ENCODE measurements at places on chromosomes 12 and 14.

- DNase-seq: peak; percentile 54
Observed at GRCh38 chr12:55743406-55744339, 751 bp downstream of the GDF11 start.

DNA sequence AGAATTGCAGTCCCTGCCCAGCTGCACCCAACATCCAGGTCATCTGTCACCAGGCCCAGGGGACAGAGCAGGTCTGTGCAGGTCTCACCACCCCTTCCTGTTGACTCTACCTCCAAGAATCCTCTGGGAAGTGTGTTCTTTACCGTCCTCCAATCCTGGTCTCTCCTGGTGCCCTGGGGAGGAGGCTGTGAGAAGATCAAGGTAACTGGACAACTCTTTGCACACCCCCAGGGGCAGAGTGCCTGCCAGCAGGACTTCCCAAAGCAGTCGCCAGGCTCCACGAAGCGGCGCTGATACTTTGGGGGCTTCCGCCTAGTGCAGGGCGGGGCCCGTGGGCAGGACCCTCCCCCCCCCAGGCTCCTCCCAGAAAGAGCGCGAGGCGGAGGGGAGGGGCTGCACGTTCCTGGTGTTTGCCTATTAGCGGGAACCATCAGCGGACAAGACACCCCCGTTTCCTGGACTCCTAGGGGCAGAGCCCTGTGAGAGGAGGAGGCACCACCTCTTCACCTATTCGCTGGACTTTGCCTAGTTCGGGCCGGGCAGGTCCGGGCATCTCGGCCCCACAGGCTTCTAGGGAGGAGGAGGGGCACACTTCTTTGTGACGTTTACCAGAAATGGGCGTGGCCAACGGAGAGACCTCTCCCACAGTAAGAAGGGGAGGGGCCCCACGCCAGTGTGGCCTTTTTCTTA is 918.0 kb downstream of the AACS start:
- no peak for DNase-seq

DNA sequence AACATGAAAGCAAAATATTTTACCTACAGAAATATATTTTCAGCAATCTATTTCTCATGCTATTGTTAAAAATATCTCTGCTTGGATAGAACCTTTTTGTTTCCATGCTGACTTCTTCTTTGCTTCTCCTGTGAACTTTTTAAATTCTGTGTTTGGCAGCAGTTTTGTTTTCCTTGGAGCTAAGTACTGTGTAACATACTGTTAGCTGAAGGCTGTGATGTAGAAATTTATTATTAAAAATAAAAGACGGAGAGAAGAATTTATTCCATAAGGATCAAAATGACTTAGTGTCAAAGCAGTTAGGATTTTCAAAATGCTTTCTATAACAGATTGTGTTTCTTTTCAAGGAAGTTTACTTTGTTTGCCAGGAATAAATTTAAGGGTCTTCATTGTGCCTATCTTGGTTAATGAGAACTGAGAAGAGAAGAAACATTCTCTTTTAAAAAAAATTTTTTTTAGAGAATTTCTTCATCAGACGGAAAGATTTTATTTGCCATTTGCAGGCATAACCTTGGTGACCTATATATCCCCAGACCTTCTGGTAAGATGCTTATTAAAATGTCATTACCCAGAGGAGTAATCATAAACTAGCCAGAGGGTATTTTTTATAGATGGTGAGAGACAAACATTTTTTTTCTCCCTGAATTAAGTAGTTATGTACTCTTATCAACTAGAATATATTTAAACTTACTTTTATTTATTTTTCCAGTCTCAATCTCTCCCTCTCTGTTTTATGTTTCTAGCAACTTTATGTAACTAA is 147.1 kb upstream of the SLCO1C1 start:
- DNase-seq: no peak

DNA sequence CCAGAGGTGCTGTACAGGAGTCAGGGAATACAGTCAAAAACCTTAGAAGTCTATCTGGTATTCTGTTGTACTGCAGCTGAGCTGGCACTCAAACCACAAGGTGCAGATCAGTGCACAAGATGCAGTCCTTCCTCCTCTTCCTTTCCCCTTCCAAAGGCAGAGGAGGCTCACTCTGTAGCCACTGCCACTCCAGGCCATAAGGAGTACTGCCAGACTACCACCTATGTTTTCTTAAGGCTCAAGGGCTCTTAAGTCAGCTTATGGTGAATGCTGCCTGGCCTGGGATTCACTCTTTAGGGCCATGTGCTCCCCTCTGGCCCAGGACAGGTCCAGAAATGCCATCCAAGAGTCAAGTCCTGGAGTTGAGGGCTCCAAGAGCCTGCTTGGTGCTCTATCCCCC is 200.3 kb downstream of the CRADD start:
- DNase-seq: no peak

DNA sequence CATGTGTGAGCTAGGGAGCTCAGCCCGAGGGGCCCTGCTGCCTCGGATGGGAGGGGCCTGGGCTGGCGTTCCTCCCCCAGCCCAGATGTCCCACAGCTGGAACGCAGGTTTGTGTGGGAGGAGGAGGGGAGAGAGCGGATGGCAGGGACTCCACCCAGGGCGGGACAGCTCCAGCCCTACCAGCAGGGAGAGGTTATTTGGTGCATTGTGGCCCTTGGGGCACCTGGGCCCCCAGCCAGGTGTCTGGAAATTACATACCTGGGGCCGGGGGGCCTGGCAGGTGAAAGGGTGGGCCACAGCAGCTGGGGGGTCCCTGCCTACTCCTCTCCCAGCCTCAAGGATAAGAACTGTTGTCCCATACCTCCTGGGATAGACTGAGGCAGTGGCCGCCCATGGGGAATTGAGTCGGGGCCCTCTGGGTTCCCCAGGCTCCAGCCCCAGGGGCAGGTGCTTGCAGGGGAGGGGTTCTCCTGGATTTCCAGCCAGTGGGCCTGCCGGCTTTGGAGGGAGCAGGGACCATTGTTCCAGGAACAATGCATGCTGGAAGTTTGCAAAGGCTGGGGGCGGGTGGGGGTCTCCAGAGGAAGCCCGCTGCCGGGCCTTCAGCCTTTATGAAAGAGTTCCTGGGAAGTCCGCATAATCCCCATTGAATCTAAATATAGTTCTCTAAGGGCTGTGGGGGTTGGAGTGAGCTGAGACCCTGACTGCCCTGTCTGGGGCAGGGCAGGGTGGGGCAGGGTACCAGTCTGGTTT is 1.2 kb downstream of the KIF26A start:
- no peak for DNase-seq

- DNase-seq: no peak
Observed at GRCh38 chr12:58026897-58027891, 85.8 kb downstream of the ATP23 start.

DNA sequence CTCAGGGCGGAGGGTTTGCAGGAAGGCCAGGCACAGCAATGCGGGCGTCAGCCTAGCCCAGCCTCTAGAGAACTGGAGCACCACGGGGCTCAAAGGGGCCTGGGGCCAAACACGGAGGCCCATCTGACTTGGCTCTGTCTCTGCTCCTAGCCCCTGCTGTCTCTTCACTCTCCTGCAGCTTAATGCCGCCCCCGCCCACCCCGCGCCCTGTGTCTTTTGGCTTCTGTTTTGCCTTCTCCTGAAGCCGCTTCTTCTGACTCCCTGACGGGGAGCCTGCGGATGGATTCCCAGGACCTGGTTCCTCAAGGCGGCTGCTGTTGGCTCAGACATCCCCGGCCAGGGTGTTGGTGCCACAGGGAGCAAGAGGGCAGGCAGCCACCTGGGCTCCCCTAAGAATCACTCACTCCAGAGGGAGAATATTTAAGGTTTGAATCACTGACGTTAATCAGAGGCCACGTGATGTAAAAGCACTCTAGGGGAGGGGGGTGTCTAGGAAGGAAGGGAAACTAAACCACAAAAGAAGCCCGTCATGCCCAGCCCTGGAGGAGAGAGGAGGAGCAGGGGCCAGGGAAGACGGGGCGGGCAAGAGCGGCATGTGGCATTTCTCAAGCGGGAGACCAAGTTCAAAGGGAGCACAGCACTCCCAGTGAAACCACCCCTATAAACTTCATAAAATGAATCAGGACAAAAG is 36.9 kb upstream of the PRMT8 start:
- DNase-seq: no peak

DNA sequence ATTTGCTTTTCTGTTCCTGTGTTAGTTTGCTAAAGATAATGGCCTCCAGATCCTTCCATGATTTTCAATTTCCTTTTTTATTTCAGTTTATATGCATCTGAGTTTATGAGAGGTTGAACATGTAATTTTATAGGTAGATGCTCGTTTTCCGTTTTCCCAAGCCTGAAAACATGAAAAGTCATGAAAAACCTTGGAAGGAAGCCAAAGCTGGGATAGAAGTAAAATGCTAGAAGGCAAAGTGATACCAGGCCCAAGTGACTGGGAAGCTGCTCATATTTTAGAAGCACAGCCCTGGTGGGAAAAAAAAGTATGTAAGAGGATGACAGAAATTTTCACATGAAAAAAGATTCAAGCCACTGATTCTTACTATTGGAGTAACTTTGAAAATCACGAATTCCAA is 290.8 kb downstream of the PRKD1 start:
- DNase-seq: no peak

GRCh38 chr12:38157933-38158401 is 158.6 kb upstream of the ALG10B start:
- no peak for DNase-seq

DNA sequence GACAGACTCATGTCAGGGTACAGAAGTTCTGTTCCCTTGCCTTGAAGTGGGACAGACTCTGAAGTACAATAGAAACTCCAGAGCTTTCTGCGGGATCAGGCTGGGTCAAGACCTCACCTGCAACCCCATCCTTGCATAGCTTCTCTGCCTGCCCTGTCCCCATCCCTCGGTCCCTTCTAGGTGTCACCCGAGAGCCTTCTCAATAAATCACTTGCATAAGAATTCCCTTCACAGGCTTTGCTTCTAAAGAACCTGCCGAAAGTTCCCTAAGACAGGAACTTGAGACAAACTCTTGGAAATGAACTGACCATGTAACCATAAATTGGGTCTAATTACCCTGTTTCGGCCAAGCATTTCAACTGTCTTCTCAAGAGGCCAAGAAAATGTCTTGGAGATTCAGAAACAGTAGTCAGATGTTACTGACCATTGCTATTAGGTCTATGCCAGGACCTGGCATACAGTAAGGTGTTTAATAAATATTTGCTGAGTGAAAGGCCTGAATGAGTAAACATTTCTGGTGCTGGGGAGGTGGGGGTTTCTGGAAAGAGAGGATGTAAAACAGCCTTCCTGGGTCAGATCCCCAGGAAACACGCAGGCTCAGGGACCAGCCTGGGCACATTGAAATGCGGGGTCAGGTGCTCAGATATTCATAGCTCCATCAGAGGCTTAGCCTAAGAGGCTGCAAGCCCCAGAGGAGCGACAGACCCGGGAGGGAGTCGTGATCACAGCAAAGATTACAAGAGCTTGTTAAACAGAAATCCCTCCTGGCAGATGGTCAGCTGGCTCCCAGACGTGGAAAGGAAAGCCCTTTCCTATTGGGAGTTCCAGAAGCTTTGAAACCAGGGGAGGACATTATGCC is 226.2 kb upstream of the LHX5 start:
- no peak for DNase-seq

GRCh38 chr12:58645946-58646345 is 274.4 kb downstream of the LRIG3 start:
- DNase-seq: no peak

DNA sequence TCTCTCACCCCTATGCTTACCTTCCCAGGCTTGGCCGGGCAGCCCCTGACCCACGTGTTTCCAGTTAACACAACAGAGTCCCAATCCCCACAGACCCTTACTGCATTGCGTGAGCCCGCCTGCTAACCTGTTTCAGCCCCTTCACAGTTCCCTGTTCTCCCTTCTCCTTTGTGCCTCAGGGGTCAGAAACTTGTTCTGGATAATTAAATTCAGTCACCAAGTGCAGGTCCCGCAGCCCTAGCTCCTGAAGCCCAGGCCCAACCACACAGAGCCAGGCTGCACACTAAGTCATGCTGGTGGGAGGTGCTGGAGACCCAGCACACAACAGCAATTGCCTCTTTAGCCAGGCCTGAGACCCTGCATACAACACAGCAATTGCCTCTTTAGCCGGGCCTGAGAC is 9.6 kb downstream of the ISM2 start:
- no peak for DNase-seq

- DNase-seq: peak; percentile 20
Observed at GRCh38 chr14:94394581-94395207, 6.3 kb upstream of the SERPINA1 start.

DNA sequence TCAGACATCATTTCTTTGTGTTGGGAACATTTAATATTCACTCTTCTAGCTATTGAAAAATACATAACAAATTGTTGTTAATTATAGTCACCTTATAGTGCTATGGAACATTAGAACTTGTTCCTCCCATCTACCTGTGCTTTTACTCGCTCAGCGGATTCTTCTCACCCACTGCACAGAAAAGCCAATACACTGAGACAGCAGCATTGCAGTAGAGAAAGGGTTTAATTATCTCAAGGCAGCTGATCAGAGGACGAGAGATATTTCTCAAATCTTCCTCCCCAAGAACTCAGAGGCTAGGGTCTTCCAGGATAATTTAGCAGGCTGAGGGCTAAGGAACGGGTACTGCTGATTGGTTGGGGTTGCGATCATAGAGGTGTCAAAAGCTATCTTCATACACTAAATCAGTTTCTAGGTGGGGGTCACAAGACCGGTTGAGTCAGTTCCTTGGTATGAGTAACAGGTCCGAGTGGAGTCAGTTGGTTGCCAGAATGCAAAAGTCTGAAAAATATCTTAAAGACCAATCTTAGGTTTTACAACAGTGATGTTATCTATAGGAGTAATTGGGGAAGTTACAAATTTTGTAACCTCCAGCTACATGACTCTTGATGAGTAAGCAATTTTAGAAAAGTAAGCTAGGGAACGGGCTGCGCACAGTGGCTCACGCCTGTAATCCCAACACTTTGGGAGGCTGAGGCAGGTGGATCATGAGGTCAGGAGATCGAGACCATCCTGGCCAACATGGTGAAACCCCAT is 173.1 kb downstream of the FBXL14 start:
- no peak for DNase-seq

DNA sequence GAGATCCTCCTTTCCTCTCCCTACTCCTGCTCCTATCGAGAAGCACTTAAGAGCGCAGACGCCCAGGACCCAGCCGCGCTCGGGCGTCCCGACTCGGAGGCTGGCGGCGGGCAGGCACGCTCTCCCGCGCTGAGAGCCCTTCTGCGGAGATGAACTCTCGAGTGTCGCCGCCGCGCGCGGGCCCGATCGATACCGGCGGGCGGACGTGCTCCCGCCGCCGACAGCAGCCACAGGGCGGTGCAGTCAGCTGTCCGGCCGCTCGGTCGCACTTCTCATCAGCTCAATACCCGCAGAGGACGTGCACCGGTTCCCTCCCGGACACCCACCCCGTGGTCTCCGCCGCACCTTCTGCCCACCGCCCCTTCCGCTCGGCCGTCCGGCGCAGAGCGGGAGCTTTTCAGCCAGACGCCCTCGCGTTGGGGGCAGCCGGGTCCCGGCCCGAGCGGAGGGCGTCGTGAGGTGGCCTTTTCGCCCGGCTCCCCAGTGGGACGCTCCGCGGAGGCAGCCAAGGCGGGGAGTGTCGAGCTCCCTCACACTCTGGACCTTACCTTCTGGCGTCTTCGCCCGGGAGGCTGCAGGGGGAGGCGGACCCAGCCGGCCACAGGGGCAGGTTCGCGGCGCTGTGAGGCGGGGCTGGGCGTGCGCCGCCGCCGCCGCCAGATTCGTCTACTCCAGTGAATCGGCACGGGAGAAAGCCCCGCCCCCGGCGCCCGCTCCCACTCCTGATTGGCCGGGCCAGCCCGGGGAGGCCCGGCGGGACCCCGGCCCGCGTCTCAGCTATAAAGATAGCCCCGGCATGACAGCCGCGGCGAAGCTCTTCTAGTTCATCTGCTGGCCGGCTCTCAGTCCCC is at the start of gene INSM2:
Gene INSM2, plus strand, starts transcription at position 808 of the 851 bp plus-strand sequence. CDS start 89 bp downstream, outside the sequence.
- peak; percentile 73 for DNase-seq

- DNase-seq: no peak
Observed at GRCh38 chr14:20350860-20351259, 7.4 kb downstream of the PARP2 start.
